NCI-H2081 (cell line): ENCODE measurements at places on chromosomes 5 and 9.

DNA sequence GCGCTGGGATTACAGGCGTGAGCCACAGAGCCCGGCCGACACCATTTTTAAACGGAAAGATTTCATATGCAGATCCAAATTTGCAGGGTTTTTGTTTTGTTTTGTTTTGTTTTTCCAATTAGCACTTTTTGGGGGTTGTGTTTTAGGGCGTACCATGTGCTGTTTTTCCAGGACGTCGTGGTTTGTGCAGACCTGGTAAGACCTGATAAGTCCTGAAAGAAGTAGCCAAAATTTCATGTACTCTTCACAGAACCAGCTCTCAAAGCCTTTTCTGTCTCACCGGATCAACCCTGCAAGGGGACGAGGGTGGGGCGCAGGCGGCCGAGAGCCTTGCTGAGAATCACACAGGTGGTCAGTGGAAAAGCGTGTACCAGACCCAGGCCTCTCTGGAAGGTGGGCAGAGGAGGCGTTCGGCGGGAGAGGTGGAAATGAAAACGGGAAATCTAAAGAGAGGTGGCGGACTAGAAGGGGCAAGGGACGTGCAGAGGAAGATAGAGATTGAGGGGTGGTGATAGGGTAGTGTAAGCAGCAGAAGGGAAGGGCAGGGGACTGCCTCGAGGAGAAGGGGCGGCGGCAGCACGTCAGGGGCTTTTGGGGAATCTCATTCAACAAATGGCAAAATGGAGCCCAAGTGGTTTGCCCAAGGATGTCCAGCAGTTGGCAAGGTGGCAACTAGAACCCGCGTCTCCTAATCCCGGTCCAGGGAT lies 1.1 kb upstream of the FAF2 start:
- no peak for DNase-seq

- DNase-seq, result no peak
These were observed 51.9 kb upstream of the SPDL1 start for GRCh38 chr5:169531631-169532030.

- DNase-seq, result no peak
These were observed 421.7 kb downstream of the SPATA31D1 start for GRCh38 chr9:82410306-82410705.

DNA sequence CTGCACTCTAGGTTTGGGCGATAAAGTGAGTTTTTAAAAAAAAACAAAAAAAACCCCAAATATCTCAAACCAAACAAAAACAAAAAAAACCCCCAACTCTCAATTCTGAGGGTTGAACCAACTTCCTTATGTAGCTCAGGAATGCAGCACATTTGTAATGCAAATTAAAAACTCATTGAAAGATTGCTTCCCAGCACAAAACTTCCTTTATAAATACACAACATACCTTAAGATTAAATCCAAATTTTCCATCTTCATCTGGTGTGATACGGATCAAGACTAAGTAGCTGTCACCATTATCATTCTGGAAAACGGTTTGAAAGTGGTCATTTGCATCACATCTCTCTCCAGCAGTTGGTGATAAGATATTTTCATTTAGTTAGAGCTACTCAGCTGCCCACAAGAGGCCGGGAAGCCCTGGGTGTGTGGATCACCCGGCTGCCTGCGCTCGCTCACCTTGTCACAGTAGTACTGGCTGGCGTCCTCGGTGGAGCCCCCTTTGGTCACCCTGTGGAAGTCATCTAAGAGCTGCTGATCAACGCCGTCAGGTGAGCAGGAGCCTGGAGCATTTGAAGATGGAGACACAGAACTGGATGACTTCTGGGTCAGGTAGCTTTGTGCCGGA lies 88.2 kb downstream of the PTPN3 start:
- DNase-seq, result no peak

- no peak for DNase-seq
These were observed 70.5 kb downstream of the APBA1 start for GRCh38 chr9:69601698-69602097.
